Iris pigment epithelial cell (primary cell): ENCODE measurements at places on chromosomes 4 and X.

- no peak for DNase-seq
Measured at GRCh38 chr4:17124767-17125166, 226.3 kb upstream of the LDB2 start.

- no peak for DNase-seq
Measured at GRCh38 chr4:2340272-2341061, 78.0 kb downstream of the ZFYVE28 start.

DNA sequence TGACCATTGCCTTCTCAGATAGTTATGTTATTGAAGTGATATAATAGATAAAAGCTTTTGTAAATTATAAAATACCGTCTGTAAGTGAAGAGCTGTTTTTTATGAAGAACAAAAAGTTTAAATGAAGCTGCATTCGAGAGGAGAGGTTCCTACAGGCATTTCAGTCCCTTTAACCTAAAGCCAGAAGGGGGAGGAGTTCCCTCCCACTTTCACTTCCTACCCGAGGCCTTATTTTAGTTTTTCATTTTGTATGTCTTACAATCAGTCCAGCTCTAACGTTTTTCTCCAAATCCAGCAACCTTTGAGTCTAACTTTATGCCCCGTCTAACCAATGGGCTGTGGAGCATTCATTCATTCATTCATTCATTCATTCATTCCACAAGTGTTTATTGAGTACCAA lies 16.5 kb upstream of the SOX3 start:
- DNase-seq = no peak

GRCh38 chr4:134548052-134548628 lies 346.6 kb upstream of the PABPC4L start:
- no peak for DNase-seq
